Activated naive CD4-positive, alpha-beta T cell (primary cell): ENCODE measurements at places on chromosomes 12 and 14.

- no peak for DNase-seq
These were observed 140.4 kb upstream of the NRXN3 start for GRCh38 chr14:78029601-78030372.

GRCh38 chr14:105537580-105538474 is 11.4 kb downstream of the TMEM121 start:
- peak; percentile 62 for DNase-seq

- DNase-seq = no peak
These were observed 35.9 kb upstream of the WSCD2 start for GRCh38 chr12:108093209-108093608.

DNA sequence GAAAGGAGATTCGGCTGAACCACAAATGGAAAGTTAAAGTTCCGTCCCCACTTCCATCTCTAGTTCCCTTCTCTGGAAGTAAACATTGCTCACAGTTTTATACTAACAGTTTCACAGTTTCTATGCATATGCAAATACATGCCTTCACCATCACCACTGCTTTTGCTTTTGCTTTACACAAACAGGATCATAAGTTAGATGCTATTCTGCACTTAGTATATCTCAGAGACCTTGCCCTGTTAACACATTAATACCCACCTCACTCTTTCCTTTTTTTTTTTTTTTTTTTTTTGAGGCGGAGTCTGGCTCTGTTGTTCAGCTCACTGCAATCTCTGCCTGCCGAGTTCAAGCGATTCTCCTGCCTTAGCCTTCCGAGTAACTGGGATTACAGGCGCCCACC is 890 bp downstream of the TEP1 start:
- no peak for DNase-seq

DNA sequence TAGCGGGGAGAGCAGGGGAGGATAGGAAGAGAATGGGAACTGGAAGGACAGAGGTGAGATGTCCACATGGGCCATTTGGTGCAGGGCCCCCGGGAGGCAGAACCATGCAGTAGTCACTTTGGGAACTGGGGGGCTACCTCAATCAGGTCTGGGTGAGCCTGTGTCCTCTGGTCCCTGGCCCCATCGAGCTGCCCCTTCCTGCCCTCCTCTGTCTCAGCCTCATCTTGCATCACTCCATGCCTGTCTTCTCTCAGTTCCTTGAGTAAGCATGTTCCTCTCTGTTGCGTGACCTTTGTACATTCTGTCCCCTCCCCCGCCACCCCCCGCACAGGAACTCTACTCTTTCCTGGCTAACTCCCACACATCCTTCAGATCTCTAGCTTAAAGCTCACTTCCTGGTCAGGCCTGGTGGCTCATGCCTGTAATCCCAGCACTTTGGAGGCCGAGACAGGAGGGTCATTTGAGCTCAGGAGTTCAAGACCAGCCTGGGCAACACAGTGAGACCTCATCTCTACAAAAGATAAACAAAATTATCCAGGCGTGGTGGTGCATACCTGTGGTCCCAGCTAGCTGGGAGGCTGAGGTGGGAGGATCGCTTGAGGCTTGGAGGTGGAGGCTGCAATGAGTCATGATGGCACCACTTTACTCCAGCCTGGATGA is 23.2 kb downstream of the FOS start:
- no peak for DNase-seq

GRCh38 chr12:67623259-67623658 is 25.3 kb upstream of the DYRK2 start:
- DNase-seq = no peak

GRCh38 chr12:71371122-71371521 is 68.5 kb upstream of the LGR5 start:
- no peak for DNase-seq

DNA sequence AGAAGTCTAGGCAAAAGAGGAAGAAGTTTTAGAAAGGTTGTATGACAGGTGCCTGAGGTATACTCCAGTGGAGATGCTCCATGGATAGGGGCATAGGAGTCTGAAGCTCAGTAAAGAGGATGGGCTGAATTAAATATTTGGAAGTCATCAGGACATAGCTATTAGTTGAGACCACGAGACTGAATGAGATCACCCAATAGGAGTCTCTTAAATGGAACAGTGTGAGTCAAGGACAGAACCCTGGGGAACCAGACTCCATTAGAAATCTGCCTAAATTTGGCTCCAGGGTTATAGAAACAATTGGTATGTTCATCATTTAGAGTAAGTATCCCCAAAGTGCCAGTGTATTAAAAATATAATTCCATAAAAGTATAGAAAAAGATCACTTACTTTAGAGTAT is 172.6 kb downstream of the PRKCH start:
- DNase-seq = no peak

GRCh38 chr12:51005671-51006070 is 20.5 kb downstream of the SLC11A2 start:
- DNase-seq = no peak
